CD4-positive, alpha-beta T cell treated with Interleukin-4 for 1 hour (primary cell): ENCODE measurements at places on chromosomes 2 and 18.

- DNase-seq = no peak
Observed at GRCh38 chr18:13296867-13297574, 78.5 kb downstream of the LDLRAD4 start.

DNA sequence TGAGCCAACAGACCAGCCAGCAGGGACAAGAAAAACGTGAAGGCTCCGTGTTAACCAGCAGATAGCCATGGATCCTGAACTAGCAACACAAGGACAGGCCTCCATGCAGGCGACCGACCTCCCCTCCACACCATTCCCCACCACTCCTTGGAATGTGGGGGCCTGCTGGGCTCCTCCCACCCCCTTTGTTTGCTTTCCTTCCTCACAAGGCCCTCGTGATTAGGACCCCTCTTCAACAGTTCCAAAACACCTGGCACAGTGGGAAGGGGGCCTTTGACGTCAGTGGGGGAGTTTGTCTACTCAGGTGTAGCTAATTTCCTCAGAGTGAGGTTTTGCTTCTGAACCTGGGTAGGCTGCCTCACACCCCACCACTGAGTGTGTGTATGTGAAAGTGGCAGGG, 37.8 kb downstream of the SLC14A2 start:
- no peak for DNase-seq

DNA sequence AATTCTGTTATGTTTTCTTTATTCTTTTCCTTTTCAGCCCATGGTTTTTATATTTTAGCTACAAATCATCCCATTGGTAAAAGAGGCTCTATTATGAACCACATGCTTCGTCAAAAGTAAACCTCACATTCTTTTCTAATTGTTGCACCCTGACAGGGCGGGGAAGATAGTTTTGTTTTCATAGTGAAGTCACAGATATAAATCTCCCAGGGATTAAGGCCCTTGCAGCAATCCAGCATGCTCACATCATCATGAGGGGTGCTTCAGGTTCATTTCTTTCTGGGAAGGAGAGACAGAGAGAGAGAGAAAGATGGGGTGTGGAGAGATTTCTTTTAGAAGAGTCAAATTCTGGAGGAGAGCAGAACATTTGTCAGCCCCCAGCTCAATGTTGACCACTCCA, 124.5 kb upstream of the CDC42EP3 start:
- DNase-seq = no peak

GRCh38 chr2:102119255-102119654, 23.3 kb upstream of the IL1R1 start:
- no peak for DNase-seq

GRCh38 chr2:32977228-32977758, 30.5 kb downstream of the LTBP1 start:
- DNase-seq = no peak

DNA sequence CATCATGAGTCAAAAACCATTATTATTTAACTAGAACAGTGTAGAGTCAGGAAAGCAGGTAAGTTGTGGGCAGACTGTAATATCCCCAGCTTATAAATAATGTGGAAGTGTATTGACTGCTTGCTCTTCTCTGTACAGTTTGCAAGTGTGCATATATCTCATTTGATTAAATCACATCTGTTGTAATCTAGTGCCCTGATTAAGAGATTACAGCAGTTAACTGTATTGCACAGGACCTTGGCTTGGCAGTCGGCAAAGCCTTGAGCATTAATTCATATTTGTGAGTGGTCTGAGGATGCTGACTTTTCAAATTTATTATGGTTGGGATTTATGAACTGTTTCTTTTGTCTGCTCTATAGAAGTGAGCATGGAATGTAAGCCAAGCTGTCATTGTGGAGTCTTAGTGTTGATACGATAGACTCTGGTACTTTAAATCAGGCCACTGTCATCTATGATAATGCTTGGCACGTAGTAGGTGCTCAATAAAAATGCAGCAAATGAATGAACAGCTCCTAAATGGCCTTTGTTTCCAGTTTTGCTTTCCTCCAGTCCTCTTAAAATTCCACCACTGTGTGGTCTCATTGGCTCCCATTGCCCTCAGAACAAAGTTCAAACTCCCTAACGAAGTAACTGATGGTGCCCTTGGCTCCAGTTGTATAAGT, 48.3 kb downstream of the RAB31 start:
- no peak for DNase-seq

DNA sequence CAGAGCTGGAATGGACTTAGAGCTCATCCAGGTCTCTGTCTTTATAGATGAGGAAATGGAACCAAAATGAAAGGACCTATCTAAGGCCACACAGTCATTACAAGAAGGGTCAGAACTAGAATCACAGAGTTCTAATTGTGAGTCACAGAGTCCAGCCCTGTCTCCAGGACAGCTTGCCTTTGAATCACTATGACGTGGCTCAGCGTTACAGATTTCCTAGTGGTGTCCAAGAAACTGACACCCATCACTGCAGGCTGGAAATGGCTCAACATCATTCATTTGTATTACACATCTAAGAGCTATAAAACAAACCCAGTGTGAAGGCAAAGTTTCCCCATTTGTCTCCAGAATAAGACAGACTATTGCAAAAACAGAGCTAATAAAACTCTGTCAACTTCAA, 164.3 kb upstream of the SIX2 start:
- no peak for DNase-seq

DNA sequence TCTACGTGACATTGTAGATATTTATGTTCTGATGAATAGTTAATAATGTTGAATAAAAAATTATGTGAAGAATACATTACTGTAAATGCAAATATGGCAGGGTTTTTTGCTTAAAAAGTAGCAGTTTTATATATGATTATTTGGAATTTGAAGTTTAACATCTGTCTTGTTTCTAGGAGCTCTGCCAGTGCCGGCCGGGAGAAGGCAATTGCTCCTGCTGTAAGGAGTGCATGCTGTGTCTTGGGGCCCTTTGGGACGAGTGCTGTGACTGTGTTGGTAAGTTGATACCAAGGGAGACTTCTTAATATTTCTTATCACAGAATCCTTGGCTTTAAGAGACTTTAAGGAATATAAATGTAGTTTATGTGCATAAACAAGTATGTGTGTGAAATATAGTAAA, 25.2 kb downstream of the TWSG1 start:
- DNase-seq = no peak
